Stimulated activated CD4-positive, alpha-beta T cell treated with anti-CD3 and anti-CD28 coated beads, Interleukin-15, amount 100 ng/mL, for 48 hours (primary cell): ENCODE measurements at places on chromosomes 2 and 18.

GRCh38 chr2:23111263-23111662, 273.7 kb upstream of the KLHL29 start:
- DNase-seq = no peak

GRCh38 chr2:75076088-75076487, 117.6 kb downstream of the POLE4 start:
- no peak for DNase-seq

- no peak for DNase-seq
These were observed at the start of gene KIF1A for GRCh38 chr2:240819858-240820606. Gene KIF1A, minus strand, starts transcription at chr2:240820219. Its CDS starts 22,467 bp downstream, at chr2:240797752.

DNA sequence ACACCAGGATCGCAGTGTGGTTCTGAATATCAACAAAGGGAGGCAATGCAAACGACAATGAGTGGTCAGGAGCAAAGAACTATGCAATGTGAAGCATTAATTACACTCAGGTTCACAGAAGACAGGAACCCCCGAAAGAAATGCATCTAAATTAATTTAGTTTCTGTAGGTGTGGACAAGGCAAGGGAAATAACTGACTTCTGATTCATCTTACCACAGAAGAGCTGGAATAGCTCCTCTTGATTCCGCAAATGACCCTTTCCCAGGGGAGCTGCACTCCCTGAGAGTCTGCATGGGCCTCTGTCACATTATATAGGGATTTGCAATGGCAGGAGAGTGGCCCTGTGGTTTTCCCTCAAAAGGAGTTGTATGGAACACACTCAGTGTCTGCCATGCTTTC, 263.9 kb upstream of the APCDD1 start:
- DNase-seq = no peak

DNA sequence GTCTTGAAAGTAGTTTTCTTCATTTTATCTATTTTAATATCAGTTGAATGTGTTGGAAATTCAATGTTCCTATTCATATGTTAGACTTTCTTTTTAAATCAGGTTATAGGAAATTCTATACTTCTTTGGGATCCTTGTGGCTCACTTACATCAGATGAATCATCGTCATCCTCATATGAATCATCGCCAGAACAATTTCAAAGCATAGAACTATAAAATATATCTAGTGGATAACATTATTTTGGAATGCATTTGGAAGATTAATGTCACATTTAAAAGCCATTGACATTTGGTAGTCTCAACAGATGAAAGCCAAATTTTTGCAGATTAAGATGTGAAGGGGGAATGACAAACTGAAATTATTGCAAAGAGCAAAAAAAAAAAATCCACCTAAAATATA, 94.1 kb downstream of the FAM161A start:
- DNase-seq = no peak

DNA sequence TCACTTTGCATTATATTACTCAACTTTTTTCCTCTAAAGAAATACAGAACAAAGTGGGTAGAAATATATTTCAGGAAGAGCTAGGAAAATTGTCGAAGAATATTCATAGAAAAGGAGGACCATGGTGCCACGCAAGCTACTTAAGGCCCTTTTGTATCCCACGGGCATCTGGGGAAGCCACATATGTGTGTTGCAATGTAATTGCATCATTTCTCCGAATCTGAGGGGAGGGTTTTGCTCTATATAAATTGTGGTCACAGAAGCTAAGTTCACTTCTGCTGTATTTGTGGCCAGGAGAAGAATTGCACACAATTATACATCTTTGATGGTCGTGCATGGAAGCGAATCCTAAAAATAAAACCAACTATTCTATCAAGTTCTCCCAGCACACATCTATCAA, 360.3 kb downstream of the IRS1 start:
- DNase-seq = no peak

GRCh38 chr18:59272221-59272888, 899 bp downstream of the RAX start:
- DNase-seq = no peak

DNA sequence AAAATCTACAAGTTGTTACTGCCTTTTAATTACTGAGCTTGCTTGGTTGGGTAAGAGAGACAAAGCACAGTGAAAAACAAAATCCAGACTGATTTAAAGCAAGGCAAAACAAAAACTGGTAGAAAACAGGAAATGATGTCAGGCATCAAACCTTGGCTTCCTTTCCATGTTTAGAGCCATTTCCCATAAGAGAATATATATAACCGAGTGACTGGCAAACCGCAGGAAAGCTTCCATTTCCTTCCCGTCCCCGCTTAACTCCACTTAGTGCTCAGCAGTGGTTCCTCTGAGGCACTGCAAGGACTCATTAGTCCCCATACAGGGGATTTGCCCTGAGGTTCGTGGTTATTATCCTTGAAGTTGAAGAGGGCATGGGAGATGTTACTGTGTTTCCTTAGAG, 446.3 kb downstream of the LPIN1 start:
- no peak for DNase-seq

DNA sequence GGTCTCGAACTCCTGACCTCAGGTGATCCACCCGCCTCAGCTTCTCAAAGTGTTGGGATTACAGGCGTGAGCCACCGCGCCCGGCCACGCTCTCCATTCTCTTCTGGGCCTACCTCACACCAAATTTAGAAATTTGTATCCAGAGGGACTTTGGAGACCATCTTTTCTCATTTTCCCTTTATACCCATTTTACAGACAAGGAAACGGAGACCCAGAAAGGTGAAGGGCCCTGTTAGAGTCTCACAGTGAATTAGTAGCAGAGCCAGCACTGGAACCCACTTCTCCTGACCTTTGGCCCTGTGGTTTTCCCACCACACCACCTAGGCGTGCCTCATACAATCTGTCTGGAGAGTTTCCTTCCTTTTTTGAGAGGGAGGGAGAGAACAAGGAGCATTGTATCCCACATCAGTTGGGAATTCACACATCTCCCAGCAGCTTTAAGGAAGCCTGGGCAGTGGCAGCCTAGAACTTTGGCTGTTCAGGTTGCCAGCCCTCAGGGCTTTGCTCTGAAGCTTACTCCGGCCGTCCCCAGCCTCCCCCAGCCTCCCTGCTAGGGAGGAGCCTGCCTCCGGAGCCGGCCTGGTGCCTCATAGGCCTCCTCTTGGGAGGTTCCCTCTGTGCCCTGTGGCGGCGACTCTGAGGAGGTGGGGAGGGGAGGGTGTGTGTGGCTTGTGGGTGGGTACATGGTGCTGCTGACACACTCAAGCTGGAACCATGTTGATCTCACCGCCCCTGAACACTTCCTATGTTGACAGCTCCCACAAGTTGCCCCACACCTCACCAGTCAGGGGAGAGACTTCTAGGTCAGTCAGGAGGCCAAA, 13.8 kb downstream of the FOSL2 start:
- DNase-seq = no peak
